Stimulated activated CD4-positive, alpha-beta T cell treated with anti-CD3 and anti-CD28 coated beads, Interleukin-1b, Interleukin-23, amount 100 ng/mL, for 1 hour (primary cell): ENCODE measurements at places on chromosomes 4 and X.

GRCh38 chrX:20515841-20516461 is 249.2 kb upstream of the RPS6KA3 start:
- no peak for DNase-seq

DNA sequence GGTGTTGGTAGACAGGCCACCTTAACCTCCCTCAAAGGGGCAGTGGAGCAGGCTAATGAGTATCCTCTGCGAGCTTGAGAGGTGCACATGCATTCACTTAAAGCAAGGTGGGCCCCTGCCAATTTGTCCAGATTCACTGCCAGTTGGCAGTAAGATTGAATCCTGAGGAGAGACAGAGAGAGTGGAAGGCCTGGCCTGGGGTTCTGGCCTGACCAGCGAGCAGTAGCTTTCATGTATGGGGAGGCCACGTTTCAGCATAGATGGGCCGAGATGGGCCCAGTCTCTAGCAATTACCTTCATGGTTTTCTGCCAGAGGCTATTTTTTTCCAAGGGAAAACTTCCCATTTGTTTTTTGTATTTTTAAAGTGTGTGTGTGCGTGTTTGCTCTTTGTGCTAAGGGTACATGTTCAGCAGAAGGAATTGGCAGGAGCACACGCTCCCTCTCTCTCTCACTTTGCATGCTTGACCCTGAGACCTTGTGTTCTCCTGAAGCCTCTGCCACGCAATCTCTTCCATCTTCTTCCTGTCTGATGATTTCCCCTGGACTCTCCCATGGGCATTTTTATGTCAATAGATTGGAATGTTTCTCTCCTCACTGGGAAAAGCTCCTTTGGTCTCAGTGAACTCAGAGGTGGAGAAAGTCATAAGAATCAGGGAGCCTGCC is 215.8 kb upstream of the SFRP2 start:
- no peak for DNase-seq

DNA sequence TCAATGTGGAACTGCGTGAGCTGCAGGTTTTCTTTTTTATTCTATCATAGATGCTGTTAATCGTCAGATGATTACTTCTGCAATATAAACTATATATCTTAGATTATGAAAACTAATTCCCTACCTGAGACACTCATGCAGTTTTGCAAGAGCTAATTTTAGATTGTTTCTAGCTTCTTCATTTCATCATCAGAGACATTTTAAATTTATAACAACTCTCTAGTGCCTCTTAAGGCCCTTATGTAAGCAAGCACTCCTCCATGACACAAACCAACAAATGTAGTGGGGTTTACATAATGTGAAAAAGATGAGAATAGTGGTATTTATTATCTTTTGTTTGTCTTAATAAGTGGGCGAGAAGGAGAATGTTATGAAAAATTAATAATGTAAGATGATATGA is 170.2 kb upstream of the ETNPPL start:
- no peak for DNase-seq

DNA sequence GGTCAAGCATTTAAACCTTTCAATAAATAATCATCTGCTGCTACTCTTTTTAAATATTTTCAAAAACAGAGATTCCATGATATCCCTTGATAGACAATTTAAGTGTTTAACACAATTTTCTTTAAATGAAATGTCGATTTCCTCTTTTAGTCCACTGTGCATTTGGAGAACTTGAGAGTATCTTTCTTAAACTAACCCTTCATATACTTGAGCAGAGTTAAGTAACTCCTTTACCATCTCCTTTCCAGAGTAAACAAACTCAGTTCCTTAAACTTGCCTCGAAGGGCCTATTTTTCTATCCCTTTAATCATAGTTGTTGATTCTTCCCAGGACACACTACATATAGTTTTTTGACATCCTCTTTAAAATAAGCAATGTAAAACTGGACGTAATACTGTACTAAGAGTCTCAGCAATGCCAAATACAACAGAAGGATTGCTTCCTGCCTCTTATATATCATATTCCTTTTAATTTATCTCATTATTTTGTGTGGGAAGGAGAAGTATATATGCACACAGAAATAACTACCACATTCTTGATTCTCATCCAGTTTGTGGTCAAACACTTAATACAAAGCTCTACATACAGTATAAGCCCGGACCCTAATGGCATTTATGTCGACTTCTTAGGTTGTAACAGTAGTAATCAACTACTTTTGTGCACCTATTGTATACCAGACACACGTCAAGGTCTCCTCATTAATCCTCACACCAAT is 22.8 kb downstream of the RAB28 start:
- no peak for DNase-seq

- DNase-seq, result no peak
Observed at GRCh38 chrX:72479324-72480274, 93.0 kb downstream of the HDAC8 start.

DNA sequence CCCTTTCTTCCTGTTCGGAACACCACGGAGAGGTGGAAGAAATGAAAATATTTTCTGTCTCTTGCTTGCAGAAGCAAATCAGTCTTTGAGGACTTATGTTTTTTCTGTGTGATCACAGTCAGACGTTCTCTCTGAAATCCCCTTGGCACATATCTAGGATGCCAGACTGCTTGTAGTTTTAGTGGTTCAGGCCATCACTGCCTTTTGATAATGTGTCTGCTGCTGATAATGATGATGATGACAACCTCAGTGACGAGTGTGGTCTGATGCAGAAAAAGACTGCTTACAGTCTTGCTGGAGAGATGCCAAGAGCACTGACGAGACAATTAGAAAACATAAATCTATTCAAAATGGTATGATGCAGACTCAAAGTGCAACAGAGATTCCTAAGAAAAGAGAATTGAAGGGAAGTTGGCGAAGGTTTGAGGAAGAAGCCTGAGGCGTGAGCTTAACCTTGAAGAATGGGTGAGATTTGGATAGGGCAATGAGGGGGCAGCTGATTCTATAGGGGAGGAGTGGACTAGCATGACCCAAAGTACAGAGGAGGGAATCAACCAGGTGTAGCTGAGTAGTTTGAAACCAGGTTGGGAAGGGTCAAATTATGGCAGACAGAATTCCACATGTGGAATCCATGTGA is 7.9 kb downstream of the RAB33A start:
- DNase-seq, result no peak

DNA sequence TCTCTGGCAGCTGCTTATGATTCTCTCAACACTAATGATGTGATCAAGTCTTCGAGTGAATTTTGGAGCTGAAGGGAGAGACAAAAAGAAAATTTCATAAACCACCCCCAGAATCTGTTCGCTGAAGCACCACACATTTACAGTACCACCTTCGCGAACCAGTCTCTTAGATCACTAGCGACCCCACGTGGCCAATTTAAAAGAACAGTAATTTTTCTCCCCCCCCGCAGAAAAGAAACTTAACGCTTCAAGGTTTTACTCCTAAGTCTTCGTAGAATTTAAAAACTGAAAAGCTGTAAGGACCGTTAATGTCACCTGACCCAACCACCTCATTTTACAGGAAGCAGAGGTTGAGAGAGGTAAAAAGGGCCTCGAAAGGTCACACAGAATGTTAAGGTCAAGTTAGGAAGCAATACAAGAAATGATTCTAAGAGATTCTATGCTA is 187.5 kb downstream of the QDPR start:
- peak; percentile 30 for DNase-seq

DNA sequence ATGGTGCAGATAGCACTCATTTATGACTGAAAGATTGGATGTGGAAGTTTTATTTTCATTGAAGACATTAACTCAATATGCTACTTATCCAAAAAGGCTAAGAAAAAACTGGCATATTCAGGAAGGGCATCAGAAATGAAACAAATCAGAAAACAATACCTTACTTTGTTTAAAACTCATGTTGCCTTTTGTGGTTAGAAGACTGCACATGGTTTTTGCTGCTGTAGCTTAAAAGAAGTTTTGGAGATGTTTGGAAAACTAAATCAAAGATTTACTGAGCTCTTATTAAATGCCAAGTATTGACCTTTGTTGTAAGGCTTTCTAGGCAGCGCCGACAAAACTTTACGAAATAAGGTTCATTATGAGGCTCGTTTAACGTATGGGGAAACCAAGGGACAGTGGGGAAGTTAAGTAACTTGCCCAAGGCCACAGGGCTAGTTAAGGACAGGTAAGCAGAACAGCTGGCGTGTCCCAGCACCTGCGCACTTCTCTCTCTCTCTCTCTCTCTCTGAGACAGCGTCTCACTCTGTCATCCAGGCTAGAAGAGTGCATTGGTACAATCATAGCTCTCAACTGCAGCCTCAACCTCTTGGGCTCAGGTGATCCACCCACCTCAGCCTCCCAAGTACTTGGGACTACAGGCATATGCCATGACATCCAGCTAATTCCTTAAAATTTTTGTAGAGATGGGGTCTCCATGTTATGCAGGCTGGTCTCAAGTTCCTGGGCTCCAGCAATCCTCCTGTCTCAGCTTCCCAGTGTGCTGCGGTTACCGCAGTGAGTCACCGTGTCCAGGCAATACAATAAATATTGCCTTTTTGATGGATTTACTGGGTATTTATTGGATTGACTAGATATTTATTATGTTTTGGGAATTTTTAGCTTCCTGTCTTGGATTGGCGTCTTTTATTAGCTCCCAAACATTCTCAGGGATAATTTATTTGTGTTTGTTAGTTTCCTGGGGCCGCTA is 16.1 kb downstream of the LRP2BP start:
- no peak for DNase-seq

- no peak for DNase-seq
Observed at GRCh38 chr4:107691378-107691777, 28.7 kb downstream of the PAPSS1 start.

DNA sequence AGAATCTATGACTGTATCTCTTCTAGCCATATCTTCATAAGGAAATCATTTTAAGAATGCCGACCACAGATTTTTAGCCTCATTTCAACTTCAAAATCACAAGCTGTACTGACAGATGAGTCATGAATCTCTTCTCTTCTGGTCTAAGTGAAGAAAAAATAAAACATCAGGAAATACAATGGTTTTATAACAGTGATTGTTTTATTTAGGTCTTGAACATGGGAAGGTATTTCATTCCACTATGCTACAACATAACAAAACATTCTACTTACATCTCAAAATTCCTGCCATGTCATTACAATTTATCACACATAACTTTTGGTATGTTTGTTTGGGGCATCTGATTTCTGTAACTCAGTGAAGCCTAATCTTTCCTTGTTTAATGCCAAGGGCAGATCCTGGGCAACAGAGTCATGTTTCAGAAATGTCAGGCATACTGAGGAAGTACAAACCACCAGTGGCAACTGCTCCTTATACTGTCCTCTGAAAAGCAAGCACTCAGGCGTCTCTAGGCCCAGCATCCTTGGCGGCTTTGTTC is 325.0 kb downstream of the PDHA2 start:
- no peak for DNase-seq

- DNase-seq, result no peak
Observed at GRCh38 chrX:44997888-44998287, 124.9 kb downstream of the KDM6A start.

- no peak for DNase-seq
Observed at GRCh38 chr4:99159699-99160098, 15.6 kb upstream of the ADH4 start.

GRCh38 chrX:41716222-41716621 is 7.8 kb upstream of the GPR82 start:
- DNase-seq, result no peak

- DNase-seq, result no peak
Observed at GRCh38 chr4:46124773-46125413, 1.0 kb upstream of the GABRG1 start.

DNA sequence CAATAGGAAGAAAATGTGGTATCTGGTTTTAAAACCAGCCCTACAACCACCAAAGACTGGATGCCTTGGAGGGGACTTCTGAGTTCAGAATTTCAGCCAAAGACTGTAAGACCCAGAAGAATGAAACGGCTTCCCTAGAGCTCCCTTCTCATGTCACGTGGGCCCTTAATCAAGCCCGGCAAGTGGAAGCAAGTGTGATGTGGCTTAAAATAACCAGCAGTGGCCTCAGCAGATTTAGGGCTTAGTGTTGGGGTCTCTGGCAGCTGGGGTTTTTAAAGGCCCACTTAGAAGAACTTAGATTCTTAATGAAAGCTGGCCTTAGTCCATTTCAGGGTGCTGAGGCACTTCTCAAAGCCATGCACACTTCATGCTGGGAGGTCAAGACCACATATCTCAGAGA is 111.2 kb upstream of the TBC1D9 start:
- DNase-seq, result no peak

DNA sequence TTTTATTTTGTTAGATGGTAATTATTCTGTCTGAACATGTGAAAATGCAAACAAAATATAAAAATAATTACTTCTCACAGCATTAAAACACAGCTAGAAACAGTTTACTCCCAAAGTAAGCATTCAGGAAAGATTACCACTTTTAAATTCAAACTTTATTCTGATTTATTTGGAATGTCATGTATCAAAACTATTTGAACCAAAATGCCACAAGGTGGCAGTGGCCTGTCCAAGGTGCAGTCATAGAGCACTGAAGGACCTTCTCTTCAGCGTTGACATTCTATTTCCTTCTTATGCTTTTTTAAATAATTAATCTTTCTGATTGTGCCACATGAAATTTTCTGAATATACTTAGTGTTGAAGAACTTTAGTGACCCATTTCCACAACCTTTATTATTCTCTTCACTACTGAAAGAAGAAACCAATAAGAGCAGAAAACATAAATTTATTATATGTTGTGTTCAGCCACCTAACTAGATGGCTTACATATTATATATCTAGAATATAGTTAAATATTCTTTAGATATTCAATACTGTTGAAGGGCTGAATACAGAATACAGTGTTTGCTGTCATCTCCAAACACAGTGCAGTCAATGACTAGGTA is 283.6 kb downstream of the CFAP299 start:
- DNase-seq, result no peak

- DNase-seq, result no peak
Observed at GRCh38 chr4:38574559-38575333, 89.3 kb upstream of the KLF3 start.

DNA sequence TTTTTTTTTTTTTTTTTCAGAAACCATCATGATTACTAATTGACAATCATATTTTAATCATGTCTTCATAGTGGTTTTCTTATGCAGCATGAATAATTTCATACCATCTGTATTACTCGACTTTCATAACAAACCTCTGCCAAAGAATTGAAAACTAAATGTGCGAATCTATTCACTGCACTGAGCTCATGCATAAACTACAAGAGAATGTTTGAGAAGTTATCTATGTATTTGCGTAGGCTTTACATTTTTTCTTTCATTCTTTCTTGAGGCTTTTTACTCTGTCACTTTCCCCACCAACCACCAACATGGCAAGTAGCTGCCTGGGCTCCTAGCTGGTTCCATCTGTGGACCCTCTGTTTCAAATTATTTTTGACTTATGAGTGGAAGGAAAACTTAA is 1761.0 kb downstream of the STIM2 start:
- DNase-seq, result no peak

DNA sequence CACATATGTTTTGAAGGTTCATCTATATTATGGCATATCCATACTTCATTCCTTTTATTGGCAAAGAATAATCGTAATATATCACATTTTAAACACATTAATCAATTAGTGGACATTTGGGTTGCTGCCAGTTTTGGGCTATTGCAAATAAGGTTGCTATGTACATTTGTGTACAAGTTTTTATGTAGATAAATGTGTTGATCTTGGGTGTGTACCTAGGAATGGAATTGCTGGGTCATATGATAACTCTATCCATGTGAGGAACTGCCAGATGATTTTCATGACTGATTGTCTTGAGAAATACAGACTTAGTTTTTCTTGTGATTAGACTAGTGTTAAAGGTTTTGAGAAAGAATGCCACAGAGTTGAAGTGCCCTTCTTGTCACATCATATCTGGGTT is 99.2 kb upstream of the RAB40AL start:
- DNase-seq, result no peak
